ENCODE measurements at places on chromosomes 3 and 15.

DNA sequence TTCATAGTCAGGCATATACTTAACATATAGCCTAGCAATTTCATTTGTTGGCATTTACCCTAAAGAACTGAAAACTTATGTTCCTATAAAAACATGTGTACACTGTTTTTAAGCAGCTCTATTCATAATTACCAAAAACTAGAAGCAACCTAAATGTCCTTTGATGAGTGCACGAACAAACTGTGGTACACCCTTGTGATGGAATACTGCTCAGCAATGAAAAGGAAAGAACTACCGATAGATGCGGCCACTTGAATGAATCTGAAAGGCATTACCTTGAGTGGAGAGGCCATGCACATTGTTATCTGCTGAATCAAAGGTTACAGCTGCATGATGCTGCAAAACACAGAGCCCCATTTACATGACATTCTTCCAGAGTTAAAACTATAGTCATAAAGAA, 44.7 kb downstream of the CFAP92 start:
- no peak for DNase-seq

DNA sequence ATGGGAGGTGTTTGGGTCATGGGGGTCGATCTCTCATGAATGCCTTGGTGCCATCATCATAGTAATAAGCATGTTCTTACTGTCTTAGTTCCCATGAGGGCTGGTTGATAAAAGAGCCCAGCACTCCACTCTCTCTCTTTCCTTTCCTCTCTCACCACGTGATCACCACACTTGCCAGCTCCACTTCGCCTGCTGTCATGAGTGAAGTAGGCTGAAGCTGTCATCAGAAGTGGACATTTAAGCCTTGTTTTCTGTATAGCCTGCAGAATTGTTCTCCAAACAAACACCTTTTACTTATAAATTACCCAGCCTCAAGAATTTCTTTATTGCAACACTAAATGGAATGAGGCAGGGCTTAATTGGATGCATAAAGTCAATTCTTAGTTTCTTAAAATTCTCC, 6.1 kb downstream of the OR5H1 start:
- no peak for DNase-seq

DNA sequence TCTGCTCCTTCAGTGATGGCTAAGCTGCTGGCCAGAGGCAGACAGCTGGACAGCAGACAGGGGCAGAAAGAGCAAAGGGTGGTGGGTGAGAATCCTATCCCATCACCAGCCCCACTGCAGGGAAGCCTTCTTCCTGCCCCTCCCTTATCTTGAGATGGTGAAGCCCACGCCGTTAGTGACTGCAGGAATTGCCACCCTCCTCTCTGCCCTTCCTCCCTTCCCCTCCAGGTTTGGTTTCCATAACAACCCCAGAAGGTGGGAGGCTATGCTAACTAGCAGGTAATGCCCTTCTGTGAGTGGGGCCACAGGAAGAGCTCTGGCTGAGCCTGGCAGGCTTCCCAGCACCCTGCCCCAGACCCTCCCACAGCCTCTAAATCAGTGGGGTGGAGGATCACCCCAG, 32.8 kb downstream of the SCN5A start:
- DNase-seq = no peak

GRCh38 chr3:37054370-37054769, 61.1 kb downstream of the MLH1 start:
- DNase-seq = no peak

DNA sequence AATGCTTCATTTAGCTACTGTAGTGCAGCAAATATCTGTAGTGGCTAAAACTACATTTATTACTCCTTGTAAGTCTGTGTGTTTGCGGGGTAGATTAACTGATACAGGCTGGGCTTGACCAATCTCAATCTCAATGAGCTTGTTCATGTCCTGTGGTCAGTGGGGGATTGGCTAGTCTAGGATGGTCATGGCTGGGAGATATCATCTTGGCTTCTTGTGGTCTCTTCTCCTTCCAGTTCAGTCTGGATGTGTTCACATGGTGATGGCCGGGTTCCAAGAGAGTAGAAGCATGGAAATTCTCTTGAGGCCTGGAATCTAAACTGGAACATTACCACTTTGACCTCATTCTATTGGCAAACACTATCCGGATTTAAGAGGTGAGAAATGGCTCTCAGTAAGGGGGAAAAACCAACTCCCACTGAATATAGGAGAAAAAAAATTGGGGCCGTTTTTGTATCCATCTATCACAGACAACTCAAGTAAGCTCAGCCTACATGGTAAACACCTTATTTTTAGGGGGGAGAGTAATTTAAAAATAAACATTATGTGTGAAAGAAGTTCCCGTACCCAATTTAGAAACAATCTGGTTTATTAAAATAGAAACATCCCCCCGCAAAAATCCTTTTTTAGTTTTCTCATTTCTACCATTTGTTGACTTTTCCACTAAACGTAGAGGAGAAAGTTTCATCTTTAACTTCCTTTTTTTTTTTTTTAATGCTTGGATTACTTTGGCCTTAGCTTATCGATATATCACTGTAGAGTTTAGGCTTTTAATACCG, 284.9 kb upstream of the TBC1D5 start:
- DNase-seq = no peak

GRCh38 chr3:196440696-196441095, 8.5 kb upstream of the UBXN7 start:
- no peak for DNase-seq

DNA sequence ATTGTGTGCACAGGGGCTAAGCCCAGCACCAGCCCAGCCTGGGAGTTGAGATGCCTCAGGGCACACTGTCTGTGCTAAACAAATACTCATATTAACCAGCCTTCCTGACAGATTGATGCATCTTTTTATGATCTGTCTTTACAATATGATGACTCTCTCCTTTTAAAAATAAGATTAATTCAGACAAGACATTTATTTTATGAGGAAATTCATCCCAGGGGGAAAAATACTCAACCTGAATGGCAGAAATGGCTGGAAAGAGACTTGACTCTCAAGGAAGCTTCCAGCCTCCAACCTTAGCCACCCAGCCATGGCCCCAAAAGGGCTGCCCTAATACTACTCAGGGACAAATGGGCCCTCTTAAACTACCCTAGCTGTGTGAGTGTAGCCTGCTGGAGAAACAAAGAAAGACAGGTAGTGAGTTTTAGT, 46.9 kb downstream of the NOX5 start:
- DNase-seq = no peak

DNA sequence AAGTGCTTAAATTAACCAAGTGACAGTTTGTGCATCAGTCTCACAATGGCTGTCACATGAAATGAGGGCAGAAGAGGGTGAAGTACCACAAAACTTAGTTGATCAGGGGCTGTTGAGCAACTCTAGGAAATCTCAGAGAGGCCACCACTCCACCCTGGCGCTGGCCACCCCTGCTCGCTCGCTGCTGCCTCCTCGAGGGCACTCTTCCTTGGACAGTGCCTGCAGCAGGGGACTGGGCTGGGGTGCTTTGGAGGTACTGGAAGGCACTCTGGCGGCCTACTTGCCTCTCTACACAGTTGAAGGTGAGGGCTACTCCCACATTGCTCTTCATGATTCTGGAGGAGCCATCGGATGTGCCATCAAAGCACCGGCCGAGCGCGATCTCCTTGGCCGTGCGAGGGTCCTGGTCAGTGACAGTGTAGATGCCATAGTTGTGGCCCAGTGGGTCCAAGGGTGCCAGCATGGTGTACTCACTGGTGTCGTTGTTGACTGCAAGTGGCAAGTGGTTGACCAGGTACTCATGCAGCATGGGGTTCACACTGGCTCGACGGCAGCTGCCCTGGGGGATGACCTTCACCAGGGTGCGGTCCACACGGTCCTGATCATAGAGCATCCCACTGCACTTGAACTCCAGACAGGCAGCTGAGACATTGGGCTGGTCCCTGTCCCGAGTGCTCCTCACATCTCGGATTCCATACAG, 11.6 kb upstream of the CLPX start:
- no peak for DNase-seq

DNA sequence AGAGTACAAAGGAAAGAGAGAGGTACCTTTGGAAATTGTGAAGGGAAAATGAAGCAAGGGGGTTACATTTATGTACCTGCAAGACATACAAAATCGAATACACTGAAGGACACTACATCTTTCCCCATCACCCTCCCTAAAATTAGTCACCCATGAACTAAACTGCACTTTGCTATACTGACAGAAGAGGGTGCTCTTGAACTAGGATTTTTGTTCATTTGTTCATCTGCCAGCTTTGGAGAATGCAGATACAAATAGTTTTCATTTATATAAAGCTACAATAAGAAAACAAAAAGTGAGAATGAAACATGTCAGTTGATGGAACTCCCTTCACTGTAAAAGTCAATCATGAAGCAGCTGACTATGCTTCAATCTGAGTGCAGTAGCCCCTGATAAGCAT, 55.7 kb downstream of the PCCB start:
- no peak for DNase-seq

GRCh38 chr15:78162038-78162437, 12.9 kb downstream of the IDH3A start:
- DNase-seq = no peak

DNA sequence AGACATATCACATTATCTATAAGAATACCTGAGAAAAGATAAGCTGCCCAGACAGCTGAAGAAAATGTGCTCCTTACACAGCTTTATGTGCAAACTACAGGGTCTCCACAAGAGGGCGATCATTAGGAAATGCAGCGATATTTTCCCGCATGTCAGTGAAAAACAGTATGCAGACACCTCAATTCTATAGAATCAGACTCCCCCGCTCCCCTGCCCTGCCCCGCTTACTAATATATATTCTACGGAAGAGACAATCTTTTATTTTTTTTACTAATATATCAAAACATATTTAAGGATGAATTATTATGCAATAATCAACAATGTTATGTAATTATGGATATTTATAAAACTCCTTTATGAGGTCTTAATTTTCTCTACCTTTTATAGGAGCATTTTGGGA, 681.3 kb downstream of the ROBO1 start:
- DNase-seq = peak; percentile 27

- DNase-seq = no peak
Observed at GRCh38 chr3:188539037-188539436, 385.1 kb downstream of the LPP start.

- DNase-seq = no peak
Observed at GRCh38 chr3:19183584-19183983, 35.3 kb downstream of the KCNH8 start.

GRCh38 chr3:186277268-186277909, 84.6 kb downstream of the DGKG start:
- DNase-seq = peak; percentile 78

- no peak for DNase-seq
Observed at GRCh38 chr3:40324621-40325020, 15.1 kb downstream of the EIF1B start.

- DNase-seq = no peak
Observed at GRCh38 chr3:175898194-175898593, 1039.1 kb downstream of the NAALADL2 start.

DNA sequence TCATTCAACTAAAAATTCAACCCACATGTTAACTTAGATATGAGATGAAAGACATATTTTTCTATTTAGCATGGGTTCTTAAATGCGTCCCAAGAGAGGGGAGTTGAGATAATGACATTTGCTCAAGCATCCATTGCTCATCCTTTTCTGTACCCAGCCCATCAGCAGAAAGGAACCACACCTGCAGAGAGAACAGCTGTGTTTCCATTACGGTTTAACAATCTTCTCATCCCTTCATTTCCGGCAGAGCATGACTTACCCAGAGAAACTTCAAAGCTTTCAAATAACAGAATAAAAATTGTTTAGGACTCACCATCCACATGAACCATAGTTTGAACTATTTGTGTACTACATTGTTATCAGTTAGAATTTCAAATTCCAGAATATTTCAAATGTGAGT, 113.1 kb downstream of the TGFBR2 start:
- no peak for DNase-seq

DNA sequence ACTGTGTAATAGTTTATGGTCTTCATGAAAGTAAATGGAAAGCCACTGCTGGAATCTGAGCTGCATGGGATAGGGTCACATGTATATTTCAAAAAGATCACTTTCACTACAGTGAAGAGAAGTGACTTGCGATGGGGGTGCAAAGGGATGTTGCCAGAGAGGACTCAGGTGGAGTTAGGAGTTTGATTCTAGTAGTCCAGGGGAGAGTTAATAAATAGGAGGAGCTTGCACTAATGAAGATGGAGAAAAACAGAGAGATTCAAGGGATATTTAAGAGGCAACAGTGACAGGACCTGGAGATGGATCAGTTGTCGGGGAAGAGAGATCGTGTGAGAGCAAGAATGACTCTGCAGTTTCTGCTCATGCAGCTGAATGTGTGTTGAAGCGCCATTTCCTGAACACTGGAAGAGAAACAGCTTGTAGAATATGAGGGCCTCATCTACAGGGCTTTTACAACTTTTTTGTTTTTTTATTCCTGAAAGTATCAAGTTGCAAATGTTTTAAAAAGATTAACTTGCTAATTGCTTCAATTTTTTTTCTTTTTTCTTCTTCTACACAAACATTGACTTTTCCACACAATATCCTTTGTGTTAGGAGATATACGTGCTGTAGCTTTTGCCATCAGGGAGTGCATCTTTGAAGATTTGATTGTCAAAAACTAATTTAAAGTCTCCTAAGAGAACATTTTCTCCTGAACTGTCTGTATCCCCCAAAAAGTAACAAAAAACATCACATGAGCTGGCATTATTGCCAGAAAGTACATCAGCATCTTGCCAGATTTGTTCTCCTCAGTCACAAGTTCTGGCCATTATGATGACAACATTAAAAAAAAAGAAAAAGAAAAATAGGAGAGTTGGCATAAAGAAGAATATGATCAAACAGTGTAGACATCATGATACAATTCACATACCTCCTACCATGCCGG, 37.5 kb downstream of the SETMAR start:
- no peak for DNase-seq

DNA sequence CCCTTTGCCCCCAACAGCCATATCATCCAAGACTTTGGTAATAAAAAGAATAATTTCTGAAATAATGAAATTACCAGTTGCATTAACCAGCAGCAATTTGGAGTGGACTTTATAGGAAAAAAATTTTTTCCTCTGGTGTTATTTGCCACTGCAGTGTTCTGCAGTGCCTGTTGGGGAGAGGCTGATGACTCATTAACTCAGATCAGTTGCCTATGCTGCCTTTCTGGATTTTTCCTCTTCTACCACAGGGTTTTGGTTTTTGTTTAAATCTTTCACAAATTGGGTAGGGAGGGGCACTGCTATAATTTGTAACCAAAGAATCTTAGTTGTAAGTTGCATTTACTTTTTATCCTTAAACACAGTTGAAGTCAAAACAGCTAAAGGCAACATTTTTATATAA, 22.7 kb downstream of the ATP6V1A start:
- DNase-seq = no peak

DNA sequence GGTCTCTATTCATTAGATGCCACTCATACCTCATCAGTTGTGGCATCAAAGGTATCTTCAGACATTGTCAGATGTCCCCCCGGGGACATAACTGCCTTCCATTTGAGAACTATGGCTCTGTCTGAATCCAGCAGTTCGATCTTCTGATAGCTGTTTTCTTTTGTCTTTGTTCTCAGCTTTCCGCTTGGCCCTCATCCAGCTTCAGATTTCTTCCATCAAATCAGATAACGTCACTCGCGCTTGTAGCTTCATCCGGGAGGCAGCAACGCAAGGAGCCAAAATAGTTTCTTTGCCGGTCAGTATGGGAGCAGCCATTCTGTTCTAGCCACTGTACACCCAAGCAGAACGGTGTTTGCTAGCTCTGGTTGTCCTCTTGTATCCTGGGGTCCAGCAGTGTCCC, 4.4 kb downstream of the NIT2 start:
- DNase-seq = no peak

Data from NCI-H1417 (cell line).